ENCODE measurements at places on chromosomes 1 and 21.

DNA sequence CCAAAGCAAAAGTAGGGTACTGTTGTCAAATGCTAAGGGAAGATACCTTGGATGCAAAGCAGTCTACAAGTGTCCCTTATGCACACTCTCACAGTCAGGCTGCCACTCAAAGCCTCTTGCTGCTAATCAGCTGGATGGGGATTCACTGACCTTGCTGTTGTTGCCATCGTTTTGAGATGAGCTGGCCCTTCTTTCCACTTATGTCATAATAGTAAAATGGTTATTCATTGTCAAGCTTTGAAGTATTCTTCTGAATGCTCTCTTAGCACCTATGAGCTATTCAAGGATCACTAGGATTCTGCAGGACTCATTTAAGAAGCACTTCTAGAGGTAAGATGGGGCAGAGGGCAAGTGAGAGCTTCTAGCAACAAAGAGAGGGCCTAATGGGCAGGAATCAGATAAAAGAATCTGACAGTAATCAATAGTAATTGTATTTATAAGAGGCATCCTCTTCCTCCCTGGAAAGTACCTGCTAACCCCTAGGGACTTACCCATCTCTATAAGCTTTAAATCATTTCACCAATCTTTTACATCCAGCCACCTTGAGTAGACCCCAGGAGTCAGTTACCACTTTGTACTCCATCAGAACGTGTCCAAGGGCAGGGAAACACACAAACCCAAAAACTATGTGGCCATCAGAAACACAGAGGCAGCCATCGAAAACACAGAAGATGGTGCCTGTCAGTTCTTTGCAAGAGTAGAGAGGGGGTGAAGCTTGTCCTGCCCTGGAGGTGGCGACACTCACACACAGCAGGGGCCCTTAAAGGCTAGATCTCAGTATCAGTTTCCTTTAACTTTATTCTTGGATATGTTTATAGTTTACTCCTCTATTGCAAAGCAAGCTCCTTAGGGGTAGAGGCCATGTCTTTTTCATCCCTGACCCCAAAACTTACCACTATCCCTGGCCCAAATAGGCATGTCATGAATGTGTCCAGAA is 103.7 kb upstream of the NFIA start:
- no peak for DNase-seq

GRCh38 chr1:201053155-201053860 is 29.8 kb upstream of the KIF21B start:
- DNase-seq = no peak

DNA sequence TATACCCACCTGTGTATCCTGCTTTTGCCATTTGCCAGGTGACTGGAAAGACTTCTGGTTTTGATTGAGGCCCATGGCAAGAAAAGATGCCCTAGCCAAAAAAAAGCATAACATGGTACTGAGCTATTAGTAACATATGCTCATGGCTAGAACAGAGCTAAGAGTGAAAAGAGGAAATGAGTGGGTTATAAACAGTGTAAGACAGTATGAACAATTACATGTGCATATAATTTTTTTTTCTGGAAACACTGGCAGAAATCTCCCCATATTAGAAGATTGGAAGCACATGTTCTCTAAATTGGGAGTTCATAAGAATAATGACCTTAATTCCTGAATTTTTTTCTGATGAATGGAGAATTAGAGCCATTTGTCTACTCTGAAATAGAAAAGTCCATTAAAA is 41.2 kb upstream of the PDC start:
- no peak for DNase-seq

GRCh38 chr1:231318015-231318355 is 19.7 kb downstream of the EXOC8 start:
- DNase-seq = no peak

GRCh38 chr21:31087639-31088473 is 49.6 kb upstream of the KRTAP19-8 start:
- no peak for DNase-seq

All from activated CD8-positive, alpha-beta memory T cell treated with anti-CD3 and anti-CD28 coated beads for 4 hours (primary cell).